Activated CD4-positive, alpha-beta T cell treated with anti-CD3 and anti-CD28 coated beads, Interleukin-2, amount 50 U/mL, for 24 hours (primary cell): ENCODE measurements at places on chromosomes 12 and 14.

GRCh38 chr14:65237023-65237814, 134.9 kb upstream of the MAX start:
- no peak for DNase-seq

DNA sequence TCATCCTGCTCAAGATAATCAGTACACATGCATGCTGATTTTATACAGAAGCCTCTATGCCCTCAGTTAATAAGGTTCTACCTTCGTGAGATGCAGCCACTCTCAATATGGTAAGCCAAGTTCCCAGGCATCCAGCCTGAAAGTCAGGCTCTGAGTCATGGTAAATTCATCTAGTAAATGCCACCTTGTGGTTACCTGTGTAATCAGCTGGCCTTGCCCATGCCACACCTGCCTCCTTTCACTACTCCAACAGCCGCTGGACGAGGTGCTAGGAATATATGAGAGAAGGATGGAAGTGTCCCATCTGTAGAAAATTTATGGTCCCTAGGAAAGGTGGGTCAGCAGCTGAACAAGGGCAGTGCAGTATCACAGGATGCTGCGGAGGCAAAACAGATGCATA, 207.3 kb downstream of the SSPN start:
- no peak for DNase-seq

DNA sequence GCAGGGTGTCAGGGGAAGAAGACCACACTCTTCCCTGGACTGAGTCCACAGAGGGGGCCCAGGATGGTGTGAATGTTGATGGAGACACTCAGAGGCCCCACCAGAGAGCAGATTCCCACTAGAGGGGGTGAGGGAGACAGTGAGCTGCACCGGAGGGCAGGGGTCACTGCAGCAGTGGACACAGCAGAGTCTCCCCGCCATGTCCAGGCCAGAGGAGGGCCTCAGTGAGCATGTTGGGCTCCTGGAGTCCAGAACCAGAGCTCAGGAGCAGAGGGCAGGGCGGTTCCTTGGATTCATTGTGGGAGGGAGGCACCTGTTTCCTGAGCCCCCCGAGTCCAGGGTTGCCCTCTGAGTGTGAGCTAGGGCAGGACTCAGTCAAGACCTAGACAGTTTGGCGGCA, 1.8 kb upstream of the KRT82 start:
- no peak for DNase-seq

- no peak for DNase-seq
These were observed 85.4 kb upstream of the TMEM260 start for GRCh38 chr14:56494167-56494566.

GRCh38 chr12:96108321-96108720, 72.9 kb upstream of the LTA4H start:
- DNase-seq: no peak

GRCh38 chr12:59973515-59973914, 377.7 kb downstream of the SLC16A7 start:
- no peak for DNase-seq

GRCh38 chr14:89121968-89122620, 294.9 kb downstream of the FOXN3 start:
- no peak for DNase-seq

GRCh38 chr14:81682701-81683100, 149.0 kb upstream of the SEL1L start:
- DNase-seq: no peak

- DNase-seq: no peak
These were observed 170.6 kb downstream of the SLC2A13 start for GRCh38 chr12:39935275-39935674.
